ENCODE measurements at places on chromosomes 7 and 10. TPM values are rescaled to one million over a fixed set of nuclear protein-coding genes. Genes with fewer than 3 reads are reported as not detected.

Gene SFR1
- 8.9 TPM for total RNA-seq

Gene C10orf62
- total RNA-seq = not detected

Gene LRCH4
- total RNA-seq = 36.5 TPM

Gene PCLO
- 0.96 TPM for total RNA-seq

Gene TMEM236
- not detected for total RNA-seq

Gene ELFN1
- total RNA-seq = not detected

Gene MYO1G
- total RNA-seq = 0.13 TPM

Gene MACC1
- total RNA-seq = 0.24 TPM
